ENCODE measurements at places on chromosomes 4 and X.

GRCh38 chr4:100494166-100494565 is 23.7 kb downstream of the EMCN start:
- no peak for DNase-seq

GRCh38 chr4:7160439-7160838 is 31.9 kb upstream of the SORCS2 start:
- no peak for DNase-seq

- DNase-seq, result no peak
Measured at GRCh38 chrX:129139837-129140598, 383.3 kb downstream of the SMARCA1 start.

DNA sequence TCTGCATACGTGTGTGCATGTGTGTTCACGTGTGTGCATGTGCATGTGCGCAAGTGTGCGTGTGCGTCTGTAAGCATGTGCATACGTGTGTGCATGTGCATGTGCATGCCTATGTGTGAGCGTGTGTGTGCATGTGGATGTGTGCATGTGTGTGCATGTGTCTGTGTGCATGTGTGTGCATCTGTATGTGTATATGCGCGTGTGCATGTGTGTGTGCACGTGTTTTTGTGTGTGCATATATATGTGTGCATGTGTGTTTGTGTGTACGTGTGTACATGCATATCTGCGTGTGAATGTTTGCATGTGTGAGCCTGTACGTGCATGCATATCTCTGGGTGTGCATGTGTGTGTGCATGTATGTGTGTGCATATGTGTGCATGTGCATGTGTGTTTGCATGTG is 35.7 kb upstream of the DRD5 start:
- no peak for DNase-seq

DNA sequence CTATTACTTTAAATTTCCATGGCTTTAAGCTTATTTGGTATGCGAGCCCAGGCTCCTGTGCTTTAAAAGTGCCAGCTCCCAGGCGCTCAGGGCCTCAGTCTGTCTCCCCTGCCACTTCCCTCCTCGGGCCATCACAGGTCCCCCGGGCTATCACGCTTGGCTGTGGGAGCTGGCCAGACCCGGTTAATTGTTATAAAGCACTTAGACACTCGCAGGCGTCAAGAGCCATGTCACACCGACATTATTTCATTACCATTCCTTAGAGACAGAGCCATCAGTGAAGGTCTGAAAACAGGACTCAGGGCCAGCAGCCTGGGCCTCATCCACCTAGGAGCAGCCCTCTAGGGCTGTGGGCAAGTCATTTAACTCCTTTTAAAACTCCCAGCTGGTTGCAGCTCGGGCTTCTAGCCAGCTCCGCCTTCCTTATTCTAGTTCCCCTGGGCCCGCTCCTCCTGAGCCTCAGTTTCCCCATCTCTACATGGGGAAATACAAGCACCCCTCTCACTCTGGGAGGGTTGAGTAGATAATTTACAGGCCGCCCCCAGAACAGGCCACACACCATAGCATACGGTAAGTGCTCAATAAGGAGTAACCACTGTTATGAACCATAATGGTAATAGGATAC is 99.0 kb downstream of the HMX1 start:
- DNase-seq, result no peak

DNA sequence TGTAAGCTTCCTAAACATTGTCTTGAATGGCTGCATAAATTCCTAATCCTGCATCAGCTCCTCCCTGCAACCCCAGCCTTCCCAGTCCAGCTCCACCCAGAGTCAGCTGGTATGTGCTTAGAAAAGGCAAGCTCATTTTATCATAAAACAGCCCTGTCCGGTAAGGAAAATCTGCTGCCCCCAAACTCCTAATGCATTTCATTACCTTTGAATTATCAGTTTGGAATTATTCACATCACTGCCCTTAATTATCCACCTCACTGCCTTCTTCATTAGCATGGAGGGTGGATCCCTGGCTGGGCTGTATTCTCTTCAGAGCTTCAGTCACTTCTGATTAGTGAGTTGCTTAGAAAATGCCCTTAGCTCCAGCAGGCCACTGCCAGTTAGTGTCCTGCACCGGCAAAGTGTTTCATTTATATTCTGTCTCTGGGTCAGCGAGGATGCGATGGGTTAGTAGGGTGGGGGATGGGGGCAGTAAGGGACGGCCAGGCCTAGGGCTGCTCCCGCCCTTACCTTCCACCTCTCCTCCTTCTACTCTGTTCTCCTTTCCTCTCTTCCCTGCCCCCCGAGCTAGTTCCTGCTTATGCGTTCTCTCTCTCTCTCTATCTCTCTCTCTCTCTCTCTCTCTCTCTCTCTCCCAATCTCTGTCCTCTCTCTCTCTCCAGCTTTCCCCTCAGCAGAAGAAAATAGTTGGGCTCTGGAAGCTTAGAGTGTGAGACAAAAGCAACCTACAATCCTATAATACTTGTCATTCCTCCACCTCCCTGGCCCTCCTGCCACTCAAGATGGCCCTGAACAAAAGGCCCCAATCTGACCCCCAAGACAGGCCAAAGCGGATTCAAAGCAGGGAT is 174.8 kb upstream of the KLF3 start:
- no peak for DNase-seq

DNA sequence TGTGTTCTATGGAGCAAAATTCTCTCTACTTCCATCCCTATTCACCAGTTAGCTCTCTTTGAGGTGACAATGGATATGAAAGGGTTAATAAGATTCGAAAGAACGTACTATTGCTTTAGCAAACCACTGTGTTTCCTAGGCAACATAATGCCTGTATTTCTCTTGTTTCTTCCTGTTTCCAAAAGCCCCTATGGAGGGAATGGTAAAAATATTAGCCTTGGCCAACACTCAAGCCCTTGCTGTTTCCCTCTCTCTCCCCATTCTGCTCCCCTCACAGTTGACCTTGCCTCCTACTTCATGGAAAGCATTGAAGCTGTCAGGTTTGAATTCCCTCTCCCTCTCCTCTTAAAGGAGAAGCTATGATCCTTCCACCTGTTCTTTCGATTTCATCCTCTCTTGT is 9.6 kb upstream of the PGRMC1 start:
- no peak for DNase-seq

DNA sequence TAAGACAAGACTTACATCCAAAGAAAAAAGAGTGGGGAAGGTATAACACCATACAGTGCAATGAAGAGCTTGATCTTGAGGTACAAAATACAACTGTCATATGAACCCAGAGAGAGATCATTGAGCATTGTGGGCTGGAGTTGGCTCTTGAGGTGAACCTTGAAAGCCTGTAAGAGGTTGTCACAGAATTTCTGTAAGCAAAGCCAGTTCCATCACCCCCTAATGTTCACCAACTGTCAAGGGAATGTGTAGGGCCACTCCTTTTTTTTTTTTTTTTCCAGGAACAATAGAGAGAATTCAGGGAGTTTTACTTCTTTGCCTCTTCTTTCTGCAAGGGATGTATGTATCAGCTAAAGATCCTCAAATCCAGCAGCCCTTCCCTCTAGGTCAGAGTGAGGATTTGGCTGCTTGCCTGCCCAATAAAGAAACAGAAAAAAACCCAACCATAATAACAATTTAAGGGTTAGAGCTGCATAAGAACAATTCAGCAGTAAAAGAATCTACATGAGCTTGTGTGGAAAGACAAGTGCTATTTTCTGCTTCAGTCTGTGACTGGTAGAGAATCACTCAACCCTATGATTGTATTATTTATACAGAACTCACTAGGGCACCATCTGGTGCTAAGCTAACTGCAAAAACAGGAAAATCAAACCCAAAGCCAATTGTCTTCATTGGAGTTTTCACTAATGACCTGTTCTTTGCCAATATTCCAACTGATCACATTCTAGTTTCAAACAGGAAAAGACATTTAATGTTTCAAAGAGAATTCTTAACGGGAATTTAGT is 217.5 kb upstream of the TEX13C start:
- no peak for DNase-seq

- no peak for DNase-seq
Measured at GRCh38 chrX:83495898-83496297, 12.2 kb upstream of the POU3F4 start.

DNA sequence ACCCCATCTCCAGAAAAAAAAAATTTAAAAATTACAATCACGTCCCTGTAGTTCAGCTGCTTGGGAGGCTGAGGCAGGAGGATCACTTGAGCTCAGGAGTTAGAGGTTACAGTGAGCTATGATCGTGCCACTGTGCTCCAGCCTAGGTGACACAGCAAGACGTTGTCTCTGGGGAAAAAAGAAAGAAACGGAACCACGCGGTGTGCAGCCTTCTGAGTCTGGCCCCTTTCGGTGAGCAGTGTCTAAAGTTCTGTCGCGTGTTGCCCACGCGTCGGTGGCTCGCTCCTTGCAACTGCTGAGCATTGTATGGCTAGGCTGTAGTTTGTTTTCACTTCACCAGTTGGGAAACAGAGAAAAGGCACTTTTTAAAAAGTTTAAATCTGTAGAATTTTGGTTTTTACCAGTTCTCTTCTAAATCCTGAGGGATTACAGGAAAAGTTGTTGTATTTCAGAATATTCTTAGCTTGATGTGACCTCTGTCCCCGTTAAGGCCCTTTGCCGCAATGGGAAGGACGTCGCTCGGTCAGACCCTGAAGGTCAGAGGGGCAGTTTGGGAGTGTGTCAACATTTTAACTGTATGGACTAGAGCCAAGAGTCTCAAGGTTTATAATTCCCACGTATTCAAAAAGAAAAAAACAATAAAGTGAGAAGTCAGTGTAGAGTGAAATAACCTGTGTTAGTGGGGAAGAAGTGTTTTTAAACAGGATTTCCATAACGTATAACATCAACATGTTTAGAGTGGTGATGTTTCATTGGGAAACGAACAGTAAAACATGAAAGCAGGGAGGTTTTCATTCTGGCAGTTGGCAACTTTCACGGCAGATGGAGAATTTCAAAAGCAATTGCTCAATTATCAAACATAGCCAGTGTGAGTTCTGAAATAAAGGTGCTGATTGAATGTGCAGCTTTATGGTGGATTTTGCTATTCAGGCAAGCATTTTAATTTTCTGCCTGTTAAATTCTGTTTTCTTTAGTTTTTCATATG is 45.8 kb upstream of the MSANTD1 start:
- DNase-seq, result no peak

DNA sequence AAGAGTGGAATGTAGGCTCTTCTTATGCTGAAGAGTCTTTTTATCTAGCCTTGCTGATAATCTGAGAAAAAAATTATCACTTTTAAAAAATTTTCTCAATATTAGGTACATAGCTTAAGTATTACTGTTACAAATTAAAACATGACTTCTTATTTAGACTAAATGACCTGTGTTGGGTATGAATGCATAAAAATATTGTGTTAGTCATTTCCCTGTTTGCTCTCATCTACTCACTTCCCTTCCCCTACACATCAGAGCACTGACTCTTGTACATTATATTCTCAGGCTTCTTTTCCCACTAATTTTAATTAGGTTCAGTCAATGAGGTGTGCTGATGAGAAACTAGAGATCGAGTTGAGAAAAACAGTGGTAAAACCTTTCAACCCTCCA is 881.0 kb downstream of the PCDH18 start:
- no peak for DNase-seq

GRCh38 chr4:139118365-139118764 is 58.7 kb downstream of the ELF2 start:
- DNase-seq, result no peak

- no peak for DNase-seq
Measured at GRCh38 chrX:134377537-134377936, 82.4 kb upstream of the HPRT1 start.

DNA sequence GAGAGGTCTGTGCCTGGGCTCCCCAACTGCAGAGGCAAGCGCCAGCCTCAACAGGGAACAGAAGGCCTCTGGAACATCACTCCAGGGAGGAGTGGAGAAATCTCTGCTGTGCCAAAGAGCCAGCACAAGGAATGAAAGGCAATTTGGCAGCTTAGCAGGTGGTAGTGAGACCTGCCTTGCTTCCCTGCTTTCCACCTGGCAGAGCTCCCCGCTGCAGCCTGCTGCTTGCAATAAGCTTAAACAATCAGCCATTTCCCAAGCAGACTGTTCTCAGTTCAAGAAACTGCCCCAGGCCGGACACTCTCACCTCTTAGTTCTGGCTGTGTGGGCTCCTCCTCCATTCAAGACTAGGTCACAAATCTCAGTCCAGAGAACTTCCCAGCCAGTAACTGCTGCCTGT is 370.6 kb downstream of the MAGEB5 start:
- DNase-seq, result no peak

GRCh38 chrX:52359614-52360232 is 9.1 kb upstream of the XAGE2 start:
- no peak for DNase-seq

DNA sequence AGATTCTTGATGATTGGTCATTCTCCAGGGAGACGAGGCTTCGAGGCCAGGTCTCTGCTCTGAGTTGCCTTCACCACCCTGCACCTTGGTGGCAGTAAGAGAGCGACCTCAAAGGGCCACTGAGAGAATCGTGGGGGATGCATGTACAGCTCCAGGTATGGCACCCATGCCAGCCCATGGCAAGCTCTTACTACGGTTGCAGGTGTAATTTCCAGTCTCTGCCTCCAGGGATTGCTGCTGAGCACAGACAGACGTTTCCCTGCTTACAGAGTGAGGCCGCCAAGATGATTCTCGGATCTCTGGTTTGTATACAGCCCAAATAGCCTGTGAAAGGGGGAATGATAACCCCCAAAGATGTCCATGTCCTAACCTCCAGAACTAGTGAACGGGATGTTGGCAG is 16.3 kb upstream of the DRD5 start:
- no peak for DNase-seq

- DNase-seq, result no peak
Measured at GRCh38 chr4:39614487-39615162, 24.0 kb downstream of the SMIM14 start.

GRCh38 chrX:134929808-134930207 is 61.0 kb upstream of the SMIM10 start:
- no peak for DNase-seq

DNA sequence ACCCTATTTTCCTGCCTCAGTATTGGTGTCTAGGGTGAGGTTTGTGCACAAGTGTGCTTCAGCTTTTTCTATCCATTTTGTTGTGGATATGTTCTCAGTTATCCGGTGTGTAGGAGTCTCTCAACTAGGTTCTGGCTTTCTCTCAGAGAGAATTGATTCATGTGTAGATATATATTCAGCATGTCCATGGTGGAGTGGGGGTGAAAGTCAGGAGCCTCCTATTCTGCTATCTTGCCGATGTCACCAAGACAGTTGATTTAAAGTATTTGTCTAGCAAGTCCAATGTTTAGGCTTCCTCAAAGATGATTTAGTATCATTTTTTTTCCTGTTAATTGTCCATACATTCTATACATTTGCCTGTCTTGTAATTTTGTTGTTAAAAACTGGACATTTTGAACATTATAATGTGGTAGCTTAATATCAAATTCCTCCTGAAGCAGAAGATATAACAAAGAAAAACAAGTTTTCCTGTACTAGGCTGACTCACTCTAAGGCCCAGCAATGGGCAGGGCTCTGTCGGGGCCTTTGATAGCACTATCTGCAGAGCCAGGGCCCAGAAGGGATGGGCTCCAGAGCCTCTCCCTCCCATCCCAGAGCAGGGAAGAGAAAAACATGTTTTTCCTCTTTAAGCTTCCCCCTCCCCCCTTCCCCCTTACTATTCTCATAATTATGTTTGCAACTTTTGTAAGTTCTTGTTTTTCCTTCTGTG is 37.6 kb downstream of the GLUD2 start:
- DNase-seq, result no peak

- no peak for DNase-seq
Measured at GRCh38 chrX:111165902-111166301, 69.9 kb downstream of the PAK3 start.

GRCh38 chrX:11996810-11997209 is 141.5 kb upstream of the FRMPD4 start:
- no peak for DNase-seq
